ENCODE measurements at places on chromosomes 6 and 20.

DNA sequence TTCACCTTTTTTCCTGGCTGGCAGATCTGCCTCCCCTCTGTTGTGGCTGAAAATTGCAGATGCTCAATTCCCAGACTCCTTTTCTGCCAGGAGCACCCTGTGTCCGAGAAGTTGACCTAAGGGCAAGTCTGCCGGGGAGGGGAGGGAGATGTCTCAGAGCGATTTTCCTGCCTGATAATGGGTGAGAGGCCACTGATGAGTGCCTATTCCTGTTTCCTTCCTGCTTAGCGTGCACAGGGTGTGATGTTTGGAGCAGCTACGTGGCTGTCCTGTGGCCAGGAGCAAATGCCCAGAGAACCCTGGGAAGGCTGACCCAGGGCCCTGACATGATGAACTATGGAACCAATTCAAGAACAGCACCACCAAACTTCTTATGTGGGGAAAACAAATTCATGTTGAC is 22.5 kb downstream of the SOX4 start:
- no peak for DNase-seq

DNA sequence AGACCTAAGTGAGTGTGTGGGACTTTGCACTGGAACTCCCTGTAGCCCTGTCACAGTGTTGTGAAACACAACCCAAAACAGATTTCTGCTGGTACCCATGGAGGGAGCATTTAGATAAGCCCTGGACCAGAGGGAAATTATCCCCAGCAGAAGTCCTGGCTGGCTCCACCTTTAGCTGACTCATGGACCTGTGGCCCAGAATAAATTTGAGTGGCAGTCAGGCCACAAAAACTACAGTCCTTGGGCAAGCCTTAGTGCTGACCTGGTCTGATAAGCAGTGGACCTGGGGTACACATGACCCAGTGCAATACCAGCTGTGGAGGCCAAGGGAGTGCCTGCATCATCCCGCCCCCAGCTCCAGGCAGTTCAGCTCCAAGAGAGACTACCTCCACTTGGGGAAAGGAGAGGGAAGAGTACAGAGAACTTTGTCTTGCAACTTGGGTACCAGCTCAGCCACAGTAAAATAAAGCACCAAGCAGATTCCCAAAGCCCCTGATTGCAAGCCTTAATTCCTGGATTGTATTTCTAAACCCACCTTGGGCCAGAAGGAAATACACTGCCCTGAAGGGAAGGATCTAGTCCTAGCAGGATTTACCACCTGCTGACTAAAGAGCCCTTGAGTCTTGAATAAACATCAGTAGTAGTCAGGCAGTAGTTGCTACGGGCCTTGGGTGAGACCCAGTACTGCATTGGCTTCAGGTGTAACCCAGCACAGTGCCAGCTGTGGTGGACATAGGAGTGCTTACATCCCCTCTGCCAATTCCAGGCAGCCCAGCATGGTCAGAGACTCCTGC is 140.4 kb upstream of the COL21A1 start:
- no peak for DNase-seq

DNA sequence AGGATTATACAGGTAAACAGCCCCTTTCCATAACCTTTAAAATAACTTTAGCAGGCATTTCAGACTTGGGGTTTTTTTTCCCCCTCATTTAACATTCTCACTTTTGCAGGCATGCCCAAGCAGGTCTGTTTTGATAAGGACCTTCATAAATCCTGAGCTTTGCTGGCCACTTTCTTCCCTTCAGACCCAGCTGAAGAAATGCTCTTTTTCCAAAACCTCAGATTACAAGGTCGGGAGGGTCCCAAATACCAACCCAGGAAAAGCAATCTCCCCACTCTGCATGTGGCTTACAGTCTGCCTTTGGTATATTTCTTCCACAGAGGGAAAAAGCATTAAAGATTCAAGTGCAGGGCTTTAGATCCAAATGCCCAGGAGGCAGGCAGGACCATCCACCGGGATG is 6.8 kb downstream of the NFATC2 start:
- DNase-seq = no peak

DNA sequence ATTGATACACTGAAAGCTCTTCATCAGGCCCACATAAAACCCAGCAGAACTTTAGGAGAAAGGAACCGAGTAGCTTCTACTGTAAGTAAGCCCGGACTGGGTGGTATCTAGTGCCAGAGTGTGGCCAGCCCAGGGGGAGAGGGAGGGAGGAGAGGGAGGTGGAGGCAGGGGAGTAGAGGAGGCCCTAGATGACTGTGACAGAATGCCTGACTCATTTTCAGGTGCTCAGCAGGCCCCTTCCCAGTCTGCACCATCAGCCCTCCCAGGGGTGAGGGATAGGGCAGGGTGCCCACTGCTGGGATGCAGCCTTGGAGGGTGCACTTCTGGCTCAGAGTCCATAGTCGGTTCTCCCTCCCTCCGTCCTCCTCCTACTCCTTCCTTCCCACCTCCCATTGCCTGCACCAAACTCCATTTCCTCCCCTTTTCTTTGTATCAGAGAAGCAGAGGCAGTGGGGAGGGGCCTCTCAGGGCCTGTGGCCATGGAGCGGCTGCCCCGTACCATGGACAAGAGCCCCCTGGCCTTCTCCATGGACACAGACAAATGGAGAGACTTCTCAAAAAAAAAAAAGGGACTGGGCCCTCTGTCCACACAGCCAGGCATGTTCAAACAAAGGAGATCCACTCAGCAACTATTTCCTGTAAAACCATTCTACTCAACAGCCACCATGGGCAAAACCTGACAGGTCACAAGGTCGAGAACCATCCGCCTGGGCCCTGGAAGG is 184.9 kb upstream of the SNX9 start:
- DNase-seq = no peak

GRCh38 chr6:41600499-41601247 is 37.6 kb upstream of the MDFI start:
- no peak for DNase-seq

GRCh38 chr6:90370493-90370959 is 73.9 kb upstream of the BACH2 start:
- DNase-seq = no peak

GRCh38 chr6:163991321-163991720 is 576.8 kb downstream of the QKI start:
- DNase-seq = no peak

GRCh38 chr6:72175916-72176315 is 289.6 kb downstream of the RIMS1 start:
- DNase-seq = no peak

DNA sequence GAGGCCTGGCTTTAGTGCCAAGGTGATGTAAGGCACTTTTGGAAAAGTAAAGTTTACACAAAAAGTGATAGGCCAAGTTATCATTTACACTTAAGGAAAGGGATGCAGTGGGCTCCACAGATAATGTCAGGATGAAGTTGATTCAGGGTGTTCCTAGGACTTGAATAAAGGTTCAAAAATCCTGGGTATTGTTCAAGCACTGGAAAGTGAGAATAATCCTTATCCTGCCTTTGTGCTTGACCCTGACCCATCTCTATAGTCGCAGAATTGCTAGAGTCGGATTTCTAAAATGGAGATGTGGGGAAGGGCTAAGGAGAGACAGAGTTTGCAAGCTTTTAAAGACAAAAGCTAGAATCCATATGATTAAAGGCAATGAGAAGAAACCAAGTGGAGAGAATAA is 115.6 kb downstream of the TIAM2 start:
- no peak for DNase-seq

DNA sequence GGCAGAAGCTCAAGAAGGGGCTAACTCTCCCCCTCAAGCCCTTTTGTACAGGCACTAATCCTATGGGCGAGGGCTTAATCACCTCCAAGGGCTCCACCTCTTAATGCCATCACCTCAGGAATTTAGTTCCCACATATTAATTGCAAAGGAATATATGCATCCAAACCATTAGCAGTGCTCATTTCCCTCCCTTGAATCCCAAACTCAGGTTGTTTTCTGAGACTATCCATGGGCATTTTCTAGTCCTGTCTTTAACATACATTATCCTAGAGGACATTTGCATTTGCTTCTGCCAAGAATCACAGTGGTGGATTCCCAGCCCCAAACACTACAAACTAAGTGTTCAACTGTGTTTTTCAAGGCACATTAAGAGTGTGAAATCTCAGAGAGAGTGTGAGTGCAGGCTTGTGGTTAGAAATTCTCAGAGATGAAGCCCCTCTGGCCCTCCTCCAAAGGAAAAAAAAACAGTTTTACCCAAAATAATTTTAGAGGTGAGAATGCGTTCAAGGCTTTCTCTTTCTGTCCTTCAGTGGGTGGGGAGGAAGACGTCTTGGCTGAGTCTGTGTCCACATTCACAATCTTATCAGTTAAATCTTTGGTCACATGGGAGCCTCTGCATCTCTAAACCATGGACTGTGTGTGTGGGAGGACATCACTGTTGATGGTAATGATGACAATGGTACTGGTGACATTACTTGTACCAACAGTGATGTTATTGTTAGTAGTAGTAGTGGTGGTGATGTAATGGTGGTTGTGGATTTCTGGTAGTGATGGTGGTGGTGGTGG is 59.3 kb downstream of the SYNDIG1 start:
- no peak for DNase-seq

DNA sequence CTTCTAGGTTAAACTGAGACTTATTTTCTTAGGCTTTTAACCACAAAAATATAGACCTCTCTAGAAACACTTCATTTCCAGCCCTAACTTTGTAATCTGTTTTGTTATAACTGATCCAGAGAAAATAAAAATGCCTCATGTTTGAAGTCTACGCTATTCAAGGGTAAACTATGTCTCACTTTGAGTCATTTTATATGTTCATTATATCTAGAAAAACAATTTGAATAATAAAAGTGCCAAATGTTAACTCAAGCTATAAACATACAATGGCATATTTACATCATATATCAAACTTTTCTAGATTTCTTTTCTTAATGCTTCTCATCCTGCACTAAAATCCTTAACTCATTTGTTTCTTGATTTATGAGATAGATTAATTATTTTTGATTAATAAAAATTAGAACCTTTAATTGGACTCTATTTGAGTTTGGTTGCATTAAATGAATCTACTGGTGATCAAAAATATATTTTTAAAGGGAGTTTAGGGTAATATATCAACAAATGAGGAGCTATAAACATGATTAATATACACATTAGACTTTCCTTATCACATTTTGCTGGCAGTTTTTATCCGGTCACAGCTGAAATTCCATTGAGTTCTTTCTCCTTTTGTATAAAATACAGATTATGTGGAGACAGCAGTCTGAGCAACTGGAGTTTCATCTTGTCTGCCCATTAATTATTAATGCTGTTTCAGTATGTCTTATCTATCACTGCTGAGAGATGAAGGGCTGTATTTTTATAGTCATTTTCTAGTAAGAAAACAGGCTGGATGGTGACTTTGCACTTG is 246.5 kb downstream of the TBX18 start:
- DNase-seq = no peak

DNA sequence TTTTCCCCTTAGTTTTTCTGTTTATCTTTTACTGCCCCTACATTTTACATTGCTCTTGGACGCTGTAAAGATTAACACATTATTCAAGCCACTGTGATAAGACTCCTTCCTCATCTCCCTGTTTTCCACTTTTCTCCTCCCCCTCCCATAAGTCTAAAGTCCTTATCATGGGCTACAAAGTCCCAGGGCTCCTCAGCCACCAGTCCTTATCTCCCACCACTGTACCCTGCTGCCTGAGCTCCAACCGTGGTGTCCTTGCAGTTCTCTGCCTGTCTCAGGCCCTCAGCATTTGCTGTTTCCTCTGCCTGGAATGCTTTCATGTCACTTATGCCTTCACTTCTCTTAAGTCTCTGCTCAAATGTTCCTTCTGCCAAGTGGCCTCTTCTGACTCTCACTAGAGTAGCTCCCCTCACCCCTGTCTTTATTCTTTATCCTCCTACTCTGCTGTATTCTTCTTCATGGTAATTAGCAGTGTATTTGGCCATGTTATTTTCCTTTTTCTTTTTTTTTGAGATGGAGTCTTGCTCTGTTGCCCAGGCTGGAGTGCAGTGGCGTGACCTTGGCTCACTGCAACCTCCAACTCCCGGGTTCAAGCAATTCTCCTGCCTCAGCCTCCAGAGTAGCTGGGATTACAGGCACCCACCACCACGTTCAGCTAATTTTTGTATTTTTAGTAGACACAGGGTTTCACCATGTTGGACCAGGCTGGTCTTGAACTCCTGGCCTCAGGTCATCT is 10.8 kb upstream of the LATS1 start:
- no peak for DNase-seq

- no peak for DNase-seq
These were observed at the start of gene CBFA2T2 for GRCh38 chr20:33490023-33490933. Gene CBFA2T2, plus strand, starts transcription at chr20:33490096. Its CDS starts 172 bp downstream, at chr20:33490268.

DNA sequence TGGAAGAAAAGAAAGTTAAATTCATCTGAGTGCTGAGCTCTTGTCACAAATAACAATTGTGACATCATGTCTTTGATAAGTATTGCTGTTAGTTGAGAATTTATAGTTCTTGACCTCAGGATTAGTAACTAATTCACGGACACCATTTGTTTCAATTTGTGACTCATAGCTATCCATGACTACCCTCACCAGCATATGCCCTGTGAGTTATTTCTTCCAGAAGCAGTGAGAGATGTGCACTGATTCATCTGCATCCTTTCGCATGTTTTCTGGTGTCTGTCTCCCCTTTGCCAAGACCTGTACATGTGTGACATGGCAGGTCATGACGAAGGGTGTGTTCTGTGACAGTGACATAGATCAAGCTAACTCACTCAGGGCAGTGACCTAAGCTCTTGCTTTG is 86.9 kb downstream of the SOBP start:
- no peak for DNase-seq

- no peak for DNase-seq
These were observed 36.3 kb upstream of the ID1 start for GRCh38 chr20:31568773-31569162.

DNA sequence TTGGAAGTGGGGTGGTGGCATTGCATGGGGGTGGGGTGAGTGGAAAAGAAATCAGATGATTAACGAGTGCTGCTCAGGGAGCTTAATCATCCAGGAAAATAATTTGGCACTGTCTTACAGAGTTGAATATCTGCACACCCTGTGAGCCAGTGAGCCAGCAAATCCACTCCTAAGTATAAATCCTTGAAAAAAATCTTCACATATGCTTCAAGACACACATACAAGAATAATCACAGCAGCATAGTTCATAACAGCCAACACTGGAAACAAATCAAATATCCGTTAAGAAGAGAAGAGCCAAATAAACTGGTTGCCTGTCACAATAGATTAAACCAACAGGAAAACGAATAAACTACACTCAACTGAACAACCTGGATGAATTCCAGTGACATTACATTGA is 62.8 kb downstream of the SAMD3 start:
- DNase-seq = no peak

DNA sequence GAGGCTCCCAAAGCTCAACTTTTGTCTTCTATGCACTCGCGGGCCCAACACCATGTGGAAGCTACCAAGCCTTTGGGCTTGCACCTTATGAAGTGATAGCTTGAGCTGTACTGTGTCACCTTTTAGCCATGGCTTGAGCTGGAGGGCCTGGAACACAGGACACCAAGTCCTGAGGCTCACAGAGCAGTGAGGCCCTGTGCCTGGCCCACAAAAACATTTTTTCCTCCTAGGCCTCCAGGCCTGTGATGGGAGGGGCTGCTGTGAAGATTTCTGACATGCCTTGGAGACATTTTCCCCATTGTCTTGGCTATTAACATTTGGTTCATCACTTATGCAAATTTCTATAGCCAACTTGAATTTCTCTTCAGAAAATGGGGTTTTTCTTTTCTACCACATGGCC is 96.5 kb downstream of the MMUT start:
- DNase-seq = no peak

Measured in T-cell (primary cell).